Activated naive CD8-positive, alpha-beta T cell treated with anti-CD3 and anti-CD28 coated beads, Interleukin-2, amount 10 ng/mL, durations not matched to agents 7 days and 5 days (primary cell): ENCODE measurements at places on chromosomes 1 and 21. TPM values are rescaled to one million over a fixed set of nuclear protein-coding genes. Genes with fewer than 3 reads are reported as not detected.

The CNTN2 gene
- total RNA-seq, result not detected

- DNase-seq, result no peak
Measured at GRCh38 chr1:151581921-151582320, 29.9 kb upstream of the SNX27 start.

- DNase-seq, result no peak
Measured at GRCh38 chr1:204652497-204652896, 33.0 kb downstream of the LRRN2 start.

DNA sequence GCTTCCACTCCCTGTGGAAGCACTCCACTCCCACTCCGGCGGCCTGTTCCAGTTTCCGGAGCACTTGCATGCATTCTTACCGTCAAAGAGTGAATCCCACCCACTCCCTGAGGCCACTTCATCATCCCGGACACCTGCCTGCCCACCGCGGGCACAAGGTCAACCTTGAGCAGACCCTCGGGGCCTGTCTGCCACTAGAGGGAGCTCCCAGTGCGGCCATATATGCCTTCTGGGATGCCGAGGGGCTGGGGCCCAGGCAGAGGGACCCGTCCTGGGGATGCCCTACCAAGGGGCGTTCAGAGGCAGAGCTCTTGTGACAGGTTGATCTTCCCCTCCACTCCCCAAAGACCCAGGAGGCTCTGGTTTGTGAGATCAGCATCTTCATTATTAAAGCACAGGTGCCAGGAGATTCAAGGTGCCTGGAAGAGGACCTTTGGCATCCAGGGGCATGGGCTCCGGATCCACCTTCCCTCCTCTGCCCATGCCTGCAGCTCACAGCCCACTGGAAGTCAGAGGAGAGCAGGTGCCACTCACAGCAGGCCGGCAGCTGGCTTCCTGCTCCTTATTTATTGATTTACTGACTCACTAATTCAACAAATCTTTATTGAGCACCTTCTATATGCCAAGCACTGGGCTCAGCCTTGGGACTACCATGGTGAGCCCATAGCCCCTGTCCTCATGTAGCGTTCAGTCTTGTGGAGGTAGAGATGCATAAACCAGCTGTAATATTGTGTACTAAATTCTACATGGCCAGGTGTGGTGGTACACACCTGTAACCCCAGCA is 47.3 kb downstream of the UBIAD1 start:
- DNase-seq, result peak; percentile 59

The APOBEC4 gene
- total RNA-seq, result not detected

The FCRL1 gene
- 0.50 TPM for total RNA-seq

DNA sequence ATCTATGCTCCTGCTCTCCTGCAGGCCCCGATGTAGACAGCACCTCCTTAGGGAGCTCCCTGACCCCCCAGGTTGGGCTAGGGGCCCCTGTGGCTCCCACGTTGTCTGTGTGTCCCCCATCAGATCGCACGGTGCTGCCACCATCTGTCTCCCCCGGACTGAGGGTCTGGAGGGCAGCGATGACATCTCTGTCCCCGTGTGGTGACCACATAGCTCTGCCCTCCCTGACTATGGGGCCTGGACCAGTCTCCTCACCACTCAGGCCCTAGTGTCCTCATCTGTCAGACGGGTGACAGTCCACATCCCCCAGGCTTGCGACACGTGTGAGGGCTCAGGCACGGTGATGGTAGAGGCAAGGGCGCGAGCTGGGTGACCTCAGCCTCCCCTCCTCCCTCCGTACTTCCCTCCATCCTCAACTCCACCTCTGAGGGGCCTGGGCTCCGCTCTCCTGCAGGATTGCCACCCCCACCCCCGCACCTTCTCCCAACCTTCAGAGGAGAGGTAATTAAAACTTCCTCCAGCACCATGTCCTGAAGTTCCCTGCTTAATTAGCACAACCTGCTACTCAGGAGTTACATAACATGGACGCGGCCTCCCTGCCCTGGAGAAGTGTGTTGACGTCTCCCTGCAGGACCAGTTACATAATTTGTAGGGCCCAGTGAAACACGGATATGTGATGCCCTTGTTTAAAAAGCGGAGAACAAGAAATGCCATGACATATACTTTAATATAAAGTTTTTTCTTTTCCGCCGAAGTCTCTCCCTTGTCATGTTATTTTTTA is 288.2 kb downstream of the PTPRU start:
- DNase-seq, result no peak

DNA sequence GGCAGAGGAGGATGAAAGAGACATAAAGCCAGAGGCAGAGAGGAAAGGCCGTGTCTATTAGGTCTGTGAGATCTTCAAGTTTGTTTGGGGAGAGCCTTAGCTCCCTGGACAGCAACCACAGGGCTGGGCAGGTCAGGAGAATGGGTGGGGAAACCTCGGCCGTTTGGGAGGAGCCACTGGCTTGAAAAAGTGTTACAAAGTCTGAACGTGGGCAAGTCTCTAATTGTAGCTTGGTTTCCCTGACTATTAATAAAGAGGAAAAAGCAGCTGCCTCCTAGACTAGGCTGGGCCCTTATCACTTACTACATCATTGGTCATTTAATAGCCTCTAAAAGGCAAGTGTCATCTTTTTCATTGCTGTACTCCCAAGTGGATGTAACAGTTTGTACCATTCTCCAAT is at the start of gene CCDC17:
Gene CCDC17, minus strand, starts transcription at position 83 of the 400 bp plus-strand sequence. CDS start 145 bp downstream, outside the sequence.
- no peak for DNase-seq

The TMEM200B gene
- total RNA-seq, result not detected

The CDA gene
- not detected for total RNA-seq

The AMY1B gene
- not detected for total RNA-seq
